Tongue (tissue), 3 donors: ENCODE measurements at places on chromosomes 3 and 15. TPM values are rescaled to one million over a fixed set of nuclear protein-coding genes. Genes with fewer than 3 reads are reported as not detected.

GRCh38 chr3:109269577-109270275 is 46.6 kb downstream of the DPPA2 start:
- DNase-seq, result no peak

DNA sequence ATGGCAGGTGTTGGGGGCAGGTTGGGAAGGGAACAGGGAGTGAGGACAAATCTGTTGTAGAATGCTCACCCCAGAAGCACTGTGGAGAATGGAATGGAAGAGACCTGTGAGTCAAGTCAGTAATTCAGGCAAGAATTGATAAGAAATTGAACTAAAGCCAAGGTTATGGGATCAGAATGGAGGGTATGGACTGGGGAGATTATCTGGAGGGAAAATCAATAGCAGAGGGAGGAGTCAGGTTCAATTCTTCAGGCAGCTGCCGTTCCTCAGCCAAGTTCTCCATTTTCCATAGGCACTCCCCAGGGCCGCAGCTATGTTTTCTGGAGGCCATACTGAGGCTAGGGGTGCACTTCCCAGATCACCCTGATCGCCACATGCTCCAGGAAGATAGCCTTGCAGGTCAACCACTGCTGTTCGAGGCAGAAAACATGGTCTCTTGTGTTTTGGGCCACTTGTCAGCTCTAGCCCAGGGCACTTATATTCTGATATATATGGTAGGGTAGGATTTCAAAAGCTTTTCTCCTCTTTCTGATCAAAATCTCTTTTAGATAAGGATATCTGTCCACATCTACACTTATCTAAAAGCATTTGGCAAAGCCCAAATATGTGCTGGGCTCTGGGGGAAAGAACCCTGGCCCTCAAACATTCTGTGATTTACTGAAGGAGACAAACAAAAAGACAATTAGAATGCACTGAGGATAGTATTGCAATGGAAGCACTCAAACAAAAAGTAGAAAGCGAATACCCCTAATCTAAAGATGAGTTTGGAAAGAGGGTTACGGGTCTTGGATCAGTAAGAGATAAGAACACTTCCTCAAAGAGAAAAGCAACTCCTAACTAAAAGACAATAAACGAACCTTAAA is 92.3 kb downstream of the TMEM212 start:
- DNase-seq, result no peak

Gene GOLGA8T
- total RNA-seq, result not detected

- no peak for DNase-seq
Measured at GRCh38 chr3:109899925-109900324, 562.6 kb upstream of the DPPA4 start.

- DNase-seq, result peak; percentile 81
Measured at GRCh38 chr15:99476413-99477222, 89.2 kb upstream of the MEF2A start.

- no peak for DNase-seq
Measured at GRCh38 chr3:3101660-3102458, 8.3 kb downstream of the IL5RA start.
